T47D (cell line): ENCODE measurements at places on chromosomes 4 and X.

- DNase-seq: no peak
These were observed 162.4 kb upstream of the FMR1 start for GRCh38 chrX:147749308-147749707.

DNA sequence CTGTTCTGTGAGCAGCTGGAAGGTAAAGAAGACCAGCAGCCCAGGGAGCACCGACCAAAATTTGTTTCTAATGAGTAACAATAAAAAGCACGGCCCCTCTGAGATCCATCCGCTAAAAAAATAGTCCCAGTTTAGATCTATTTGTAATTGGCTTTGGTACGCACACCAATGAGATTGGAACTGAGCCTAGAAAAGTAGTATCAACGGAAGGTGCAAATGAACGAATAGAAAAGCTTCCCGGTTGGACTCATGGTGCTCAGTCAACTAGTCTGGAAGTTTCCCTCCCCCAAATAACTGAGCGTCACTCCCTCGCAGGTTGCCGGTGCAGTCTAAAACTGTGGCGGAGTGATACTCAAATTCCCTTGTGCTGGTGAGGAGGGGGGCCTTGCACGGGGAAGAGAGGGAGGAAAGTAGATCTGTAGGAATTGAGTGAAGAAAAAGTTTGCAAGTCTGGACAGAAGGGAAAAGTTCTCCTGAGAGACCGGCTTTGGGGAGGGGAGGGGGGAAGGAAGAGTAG, at the start of gene COL4A5:
TSS of gene COL4A5 (plus strand) at position 413 of the 517 bp plus-strand sequence. CDS start 288 bp downstream, outside the sequence.
- peak; percentile 2 for DNase-seq

DNA sequence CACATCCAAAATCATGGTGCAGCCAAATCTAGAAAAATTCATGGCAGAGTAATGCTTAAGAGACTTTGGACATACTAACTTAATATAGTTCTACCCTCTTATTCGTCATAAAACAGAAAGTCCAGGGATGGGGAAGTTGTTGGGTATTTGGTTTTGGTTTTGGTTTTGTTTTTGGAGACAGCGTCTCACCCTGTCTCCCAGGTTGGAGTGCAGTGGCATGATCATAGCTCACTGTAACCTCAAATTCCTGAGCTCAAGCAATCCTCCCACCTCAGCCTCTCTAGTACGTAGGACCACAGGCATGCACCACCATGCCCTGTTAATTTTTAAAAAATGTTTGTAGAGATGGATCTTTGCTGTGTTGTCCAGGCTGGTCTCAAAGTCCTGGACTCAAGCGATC, 271.8 kb upstream of the TENM3 start:
- DNase-seq: no peak

GRCh38 chrX:20980426-20980825, 393.8 kb upstream of the CNKSR2 start:
- no peak for DNase-seq

DNA sequence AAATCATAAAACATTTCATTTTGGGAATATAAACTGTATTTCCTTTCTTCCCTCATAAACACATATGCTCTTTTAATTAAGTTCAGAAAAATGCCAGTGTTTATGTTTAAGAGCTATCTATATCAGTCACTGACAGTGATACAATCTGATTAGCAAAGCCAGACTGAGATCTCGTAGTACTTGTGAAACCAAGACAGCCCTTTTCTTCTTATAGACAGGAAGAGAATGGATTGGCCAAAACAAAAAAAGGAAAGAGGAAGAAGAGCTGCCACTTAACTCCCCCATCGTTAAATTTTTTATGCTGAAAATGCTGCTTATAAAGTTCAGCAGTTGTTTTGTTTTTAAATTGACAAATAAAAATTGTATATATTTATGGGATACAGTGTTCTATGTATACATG, 87.4 kb downstream of the PLAC1 start:
- no peak for DNase-seq

GRCh38 chr4:86181585-86181984, 178.3 kb downstream of the MAPK10 start:
- no peak for DNase-seq

DNA sequence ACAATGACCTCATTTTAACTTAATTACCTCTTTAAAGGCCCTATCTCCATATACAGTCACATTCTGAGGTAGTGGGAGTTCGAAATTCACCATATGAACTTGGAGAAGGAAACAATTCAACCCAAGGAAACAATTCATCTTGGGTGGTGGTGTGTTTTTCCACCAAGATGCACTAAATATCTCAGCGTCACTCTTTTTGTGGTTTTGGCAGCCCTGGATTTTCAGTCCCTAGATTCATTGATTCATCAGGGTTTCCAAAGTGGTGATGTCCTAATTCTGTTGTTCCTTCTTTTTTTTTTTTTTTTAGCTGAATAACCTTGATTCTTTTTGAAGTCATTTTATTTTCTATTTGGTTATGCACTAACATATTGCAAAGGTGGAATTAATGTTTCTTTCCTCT, 162.6 kb upstream of the RAPGEF2 start:
- no peak for DNase-seq

GRCh38 chr4:14513471-14513870, 488.8 kb upstream of the CPEB2 start:
- DNase-seq: no peak
